ENCODE measurements at places on chromosomes 5 and 9.

- DNase-seq, result no peak
Measured at GRCh38 chr9:127395497-127396252, 1.3 kb upstream of the SLC2A8 start.

GRCh38 chr5:132684491-132684890 lies 10.7 kb downstream of the IL4 start:
- no peak for DNase-seq

- DNase-seq, result no peak
Measured at GRCh38 chr9:120933310-120934055, 6.9 kb upstream of the TRAF1 start.

- DNase-seq, result no peak
Measured at GRCh38 chr5:57576317-57576716, 93.7 kb upstream of the ACTBL2 start.

DNA sequence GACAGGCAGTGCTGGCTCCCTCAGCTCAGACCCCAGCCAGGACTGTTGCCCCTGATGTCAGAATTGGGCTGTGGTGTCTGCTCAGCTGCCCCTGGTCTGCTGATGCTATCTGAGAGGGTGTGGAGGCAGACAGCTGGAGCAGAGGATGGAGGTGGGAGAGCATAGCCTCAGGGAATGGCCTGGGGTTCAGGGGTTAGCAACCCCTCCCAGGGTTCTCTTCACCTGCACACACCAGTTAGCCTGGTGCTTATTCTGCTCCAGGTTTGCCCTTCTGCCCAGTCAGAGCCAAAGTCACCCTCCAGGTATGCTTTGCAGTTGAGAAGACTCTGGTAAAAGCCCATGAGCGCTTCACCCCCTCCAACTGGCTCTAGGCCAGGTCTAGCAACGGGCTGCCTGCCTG lies 109.8 kb downstream of the SAXO1 start:
- DNase-seq, result no peak

GRCh38 chr9:90770182-90770738 lies 31.4 kb upstream of the SYK start:
- DNase-seq, result no peak

DNA sequence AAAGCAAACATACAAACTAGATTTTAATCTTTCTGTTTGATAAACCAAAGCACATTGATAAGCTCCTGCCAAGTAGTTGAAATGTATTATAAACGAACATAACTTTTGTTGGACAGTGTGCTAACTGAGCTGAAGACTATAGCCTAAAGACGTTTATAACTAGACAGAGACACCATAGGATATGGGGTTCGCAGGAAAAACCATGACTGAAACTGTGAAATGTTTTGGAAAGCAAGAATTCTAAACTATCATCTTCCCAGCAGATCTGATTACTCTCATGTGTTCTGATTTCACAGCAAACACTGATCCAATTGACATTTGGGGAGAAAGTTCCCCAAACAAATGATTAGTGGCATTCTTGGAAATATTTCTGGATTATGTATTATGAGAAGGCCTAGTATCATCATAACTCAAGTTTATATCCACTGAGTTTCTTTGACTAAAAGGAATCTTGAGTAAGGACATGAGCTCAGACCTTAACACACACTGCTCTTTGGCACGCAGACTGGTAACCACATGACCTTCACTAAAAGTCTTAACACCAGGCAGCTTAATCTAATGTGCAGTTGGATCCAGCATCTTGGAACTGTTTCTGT lies 375.2 kb downstream of the ZNF608 start:
- no peak for DNase-seq

DNA sequence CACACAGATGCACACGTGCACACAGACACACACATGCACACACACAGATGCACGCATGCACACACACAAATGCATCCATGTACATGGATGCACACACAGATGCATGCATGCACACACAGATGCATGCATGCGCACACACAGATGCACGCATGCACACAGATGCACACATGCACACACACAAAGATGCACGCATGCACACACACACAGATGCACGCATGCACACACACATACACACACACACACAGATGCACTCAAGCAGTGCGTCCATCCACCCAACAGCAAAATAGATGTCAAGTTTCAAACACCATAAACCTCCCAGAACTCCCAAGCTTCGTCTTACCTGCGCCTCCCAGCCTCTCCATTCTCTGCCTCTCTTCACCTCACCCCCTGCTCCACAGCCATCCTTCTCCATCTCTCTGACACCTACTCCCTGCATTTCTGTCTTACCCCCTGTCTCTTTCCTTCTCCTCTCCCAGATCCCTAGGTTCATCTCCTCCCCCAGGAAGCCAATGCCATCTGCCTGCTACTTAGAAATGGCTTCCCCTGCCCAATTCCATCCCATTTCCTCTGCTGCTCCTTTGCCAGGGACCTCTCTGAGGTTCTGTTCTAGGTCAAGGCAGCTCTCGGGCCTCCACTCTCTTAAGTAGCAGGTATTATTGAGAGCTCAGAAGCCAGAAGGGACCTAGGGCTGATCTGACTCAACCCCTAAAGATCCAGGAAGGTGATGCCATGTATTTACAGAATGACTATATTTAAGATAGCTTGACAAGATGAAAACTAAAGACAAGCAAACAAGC lies 297.2 kb downstream of the MED10 start:
- DNase-seq, result no peak

Data from esophagus squamous epithelium (tissue), 5 donors.